ENCODE measurements at places on chromosomes 5 and 9.

DNA sequence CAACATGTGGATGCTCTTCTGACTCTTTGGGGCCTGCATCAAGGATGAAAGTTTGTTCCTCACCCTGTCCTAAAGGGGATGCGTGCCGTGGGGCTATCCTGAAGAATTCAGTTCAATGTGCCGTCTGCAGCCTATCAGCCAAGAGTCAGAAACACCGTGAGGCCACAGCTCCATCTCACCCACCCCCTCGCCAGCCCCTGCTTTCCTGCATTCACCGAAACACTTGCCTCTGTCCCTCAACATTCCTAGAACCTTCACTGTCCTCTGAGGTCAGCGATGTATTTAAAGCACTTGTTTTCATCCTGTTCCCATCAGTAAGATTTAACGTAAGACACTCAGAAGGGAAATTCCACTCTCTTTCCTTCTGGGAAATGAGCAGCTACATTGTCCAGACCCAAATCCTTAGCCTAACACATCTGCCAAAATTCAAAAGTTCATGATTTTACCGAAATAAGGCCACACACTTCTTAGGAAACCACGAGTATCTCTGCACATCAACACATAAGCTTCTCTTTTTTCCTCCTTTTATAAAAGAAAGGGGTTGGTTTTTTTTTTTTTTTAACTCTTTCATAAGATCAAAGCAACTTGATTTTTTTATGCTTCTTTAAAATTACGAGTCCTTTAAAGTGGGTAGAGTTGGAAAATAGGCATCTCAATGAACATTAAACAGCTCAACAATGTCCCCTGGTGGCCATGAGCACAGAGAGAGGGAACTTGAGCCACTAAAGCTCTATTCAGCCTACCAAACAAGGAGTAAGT, 100.7 kb downstream of the SUSD1 start:
- DNase-seq: peak; percentile 68

DNA sequence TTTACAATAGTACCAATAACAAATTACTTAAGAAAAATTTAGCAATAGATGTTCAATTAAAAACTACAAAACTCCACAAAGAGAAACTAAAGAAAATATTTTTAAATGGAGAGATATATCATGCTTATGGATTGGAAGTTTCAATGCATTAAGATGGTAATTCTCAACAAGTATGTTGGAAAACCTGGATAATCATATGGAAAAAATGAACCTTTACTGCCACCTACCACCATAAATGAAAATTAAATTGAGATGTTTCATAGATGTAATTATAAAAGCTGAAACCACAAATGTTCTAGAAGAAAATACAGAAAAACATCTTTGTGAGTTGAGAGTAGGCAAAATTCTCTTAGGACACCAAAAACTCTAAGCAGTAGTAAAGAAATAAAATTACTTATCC, 121.7 kb downstream of the ANKRD18B start:
- DNase-seq: no peak

- no peak for DNase-seq
Observed at GRCh38 chr5:77425998-77426659, 66.0 kb downstream of the WDR41 start.

DNA sequence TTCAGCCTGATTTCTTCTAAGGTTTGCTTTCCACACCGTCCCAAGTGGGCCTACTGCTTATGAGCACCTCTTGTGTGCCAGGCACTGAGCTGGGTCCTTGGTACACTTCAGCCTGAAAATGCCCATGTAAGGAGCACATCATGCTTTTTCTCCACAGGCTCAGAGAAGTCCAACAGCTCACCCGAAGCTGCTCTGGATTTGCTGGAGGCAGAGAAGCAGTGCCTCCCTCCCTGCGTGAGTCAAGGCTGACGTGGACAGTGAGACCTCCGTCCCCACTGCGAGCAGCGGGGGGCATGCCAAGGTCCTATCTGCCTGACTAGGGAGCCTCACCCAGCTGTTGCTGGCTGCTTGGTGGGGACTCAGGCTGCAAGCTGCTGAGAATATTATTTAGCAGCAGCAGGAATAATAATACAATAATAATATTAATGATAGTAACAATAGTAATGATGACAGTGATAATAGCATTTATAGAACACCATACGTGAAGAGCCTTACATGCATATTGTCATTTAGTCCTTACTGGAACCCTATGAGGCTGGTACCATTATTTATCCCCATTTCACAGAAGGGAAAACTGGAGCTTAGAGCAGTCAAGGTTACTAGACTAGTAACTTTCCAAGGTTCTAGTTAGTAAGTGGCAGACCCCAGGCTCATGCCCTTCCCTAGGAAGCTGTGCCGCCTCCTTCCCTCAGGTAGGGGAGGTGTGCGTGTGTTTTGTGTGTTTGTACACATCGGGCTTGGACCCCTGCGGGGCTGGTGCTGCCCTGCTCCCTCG, 194.8 kb downstream of the HSPA4 start:
- DNase-seq: no peak

- peak; percentile 92 for DNase-seq
Observed at GRCh38 chr5:177454397-177455035, 7.9 kb downstream of the PRR7 start.

DNA sequence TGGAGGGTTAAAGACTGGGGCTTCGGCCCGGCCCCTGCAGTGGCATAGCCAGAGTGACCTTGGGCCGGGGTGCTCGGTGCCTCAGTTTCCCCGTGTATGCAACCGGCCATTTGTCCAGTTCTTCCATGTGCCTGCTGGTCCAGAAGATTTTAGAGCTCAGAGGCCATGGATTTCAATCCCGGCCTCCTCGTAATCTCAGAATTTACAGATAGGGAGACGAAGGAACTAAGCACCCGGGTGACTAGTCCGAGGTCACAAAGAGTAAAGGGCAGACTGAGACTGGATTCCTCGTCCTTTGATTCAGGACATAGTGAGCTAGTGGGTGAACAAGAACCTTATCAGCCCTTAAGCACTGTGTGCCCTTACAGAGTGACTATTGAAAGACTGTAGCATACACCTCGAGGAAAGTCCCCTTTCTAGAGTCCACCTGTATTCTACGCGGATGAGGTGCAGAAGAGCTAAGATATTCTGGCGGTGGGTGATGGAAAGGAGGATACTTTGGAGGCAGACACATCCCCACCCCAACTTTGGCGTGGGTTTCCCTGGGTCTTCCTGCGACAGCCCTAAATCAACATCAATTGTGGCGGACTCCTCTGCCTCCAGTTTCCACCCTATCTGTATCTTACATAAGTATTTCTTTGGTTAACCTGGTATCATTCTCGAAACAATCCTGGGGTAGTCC, 597 bp downstream of the SLC31A1 start:
- DNase-seq: no peak

DNA sequence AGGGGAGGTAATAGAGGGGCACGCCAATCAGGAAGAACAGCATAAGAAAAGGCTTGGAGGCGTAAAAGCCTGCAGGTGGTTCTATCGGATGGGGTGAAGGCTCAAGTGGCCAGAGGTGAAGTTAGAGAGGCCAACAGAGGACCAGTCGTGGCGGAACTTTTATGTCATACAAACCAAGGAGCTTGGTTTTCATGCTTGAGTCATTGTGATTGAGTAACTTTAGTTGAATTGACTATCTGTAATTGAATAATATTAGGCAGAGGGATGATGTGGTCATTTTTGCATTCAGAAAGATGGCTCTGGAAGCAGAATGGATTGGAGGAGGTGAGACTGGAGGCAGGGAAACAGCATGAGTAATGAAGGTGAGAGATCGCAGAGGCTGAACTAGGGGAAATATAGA, 7.2 kb upstream of the SPINK4 start:
- no peak for DNase-seq

- DNase-seq: no peak
Observed at GRCh38 chr9:73118286-73118685, 33.4 kb upstream of the ANXA1 start.

DNA sequence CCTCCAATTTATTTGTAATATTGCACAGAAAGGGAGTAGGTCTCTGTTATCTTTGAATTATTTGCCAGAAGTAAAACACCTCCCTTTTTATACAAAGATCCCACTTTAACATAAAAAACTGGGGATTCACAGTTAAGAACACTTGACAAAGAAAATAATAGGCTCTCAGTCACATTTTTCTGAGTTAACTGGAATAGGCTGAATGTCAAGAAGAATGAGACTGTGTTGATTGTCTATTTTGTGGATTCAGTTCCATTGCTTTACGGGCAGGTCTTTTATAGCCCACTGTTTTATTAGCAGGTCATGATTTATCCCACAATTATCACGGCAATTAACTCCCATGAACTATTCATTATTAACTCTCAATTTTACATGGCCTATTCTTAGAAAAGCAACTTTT, 427.4 kb downstream of the CTNND2 start:
- DNase-seq: no peak

- DNase-seq: no peak
Observed at GRCh38 chr5:36443941-36444340, 142.2 kb upstream of the RANBP3L start.

Measured in activated CD4-positive, alpha-beta T cell treated with anti-CD3 and anti-CD28 coated beads for 24 hours (primary cell).